HL-60 (cell line): ENCODE measurements at places on chromosomes 7 and 10.

DNA sequence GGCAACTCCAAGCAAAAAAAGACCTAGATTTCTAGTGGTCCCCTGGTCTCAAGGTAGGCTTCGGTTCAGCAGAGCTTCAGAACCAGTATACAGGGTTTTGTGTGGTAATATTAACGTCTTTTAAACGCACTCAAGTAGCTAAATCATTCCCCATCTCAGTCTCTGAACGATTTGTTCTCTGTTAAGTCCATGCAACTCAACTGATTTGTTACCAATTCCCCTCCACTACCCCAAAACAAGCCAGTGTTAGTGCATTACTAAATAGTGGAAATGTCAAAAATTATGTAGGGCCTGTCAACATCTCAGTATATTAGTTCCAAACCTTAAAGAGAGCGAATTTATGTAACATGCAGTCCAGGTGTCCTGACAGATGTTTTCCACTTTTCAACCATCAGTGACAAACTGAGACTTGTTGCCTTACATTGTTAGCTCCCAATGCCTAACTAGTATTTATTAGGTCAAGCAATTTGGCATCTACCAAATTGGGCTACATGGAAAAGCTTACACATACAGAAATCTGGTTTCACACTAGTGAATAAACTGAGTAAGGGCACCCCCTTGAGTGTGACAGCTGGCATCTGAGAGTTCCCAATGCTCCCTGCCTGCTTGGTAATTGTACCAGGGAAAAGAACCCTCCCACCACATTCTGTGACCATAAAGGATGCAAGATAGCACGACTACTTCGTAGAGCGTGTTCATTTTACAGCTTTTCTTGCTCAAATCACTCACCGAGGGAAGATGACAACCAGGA lies 12.2 kb downstream of the HNRNPA2B1 start:
- DNase-seq = no peak

DNA sequence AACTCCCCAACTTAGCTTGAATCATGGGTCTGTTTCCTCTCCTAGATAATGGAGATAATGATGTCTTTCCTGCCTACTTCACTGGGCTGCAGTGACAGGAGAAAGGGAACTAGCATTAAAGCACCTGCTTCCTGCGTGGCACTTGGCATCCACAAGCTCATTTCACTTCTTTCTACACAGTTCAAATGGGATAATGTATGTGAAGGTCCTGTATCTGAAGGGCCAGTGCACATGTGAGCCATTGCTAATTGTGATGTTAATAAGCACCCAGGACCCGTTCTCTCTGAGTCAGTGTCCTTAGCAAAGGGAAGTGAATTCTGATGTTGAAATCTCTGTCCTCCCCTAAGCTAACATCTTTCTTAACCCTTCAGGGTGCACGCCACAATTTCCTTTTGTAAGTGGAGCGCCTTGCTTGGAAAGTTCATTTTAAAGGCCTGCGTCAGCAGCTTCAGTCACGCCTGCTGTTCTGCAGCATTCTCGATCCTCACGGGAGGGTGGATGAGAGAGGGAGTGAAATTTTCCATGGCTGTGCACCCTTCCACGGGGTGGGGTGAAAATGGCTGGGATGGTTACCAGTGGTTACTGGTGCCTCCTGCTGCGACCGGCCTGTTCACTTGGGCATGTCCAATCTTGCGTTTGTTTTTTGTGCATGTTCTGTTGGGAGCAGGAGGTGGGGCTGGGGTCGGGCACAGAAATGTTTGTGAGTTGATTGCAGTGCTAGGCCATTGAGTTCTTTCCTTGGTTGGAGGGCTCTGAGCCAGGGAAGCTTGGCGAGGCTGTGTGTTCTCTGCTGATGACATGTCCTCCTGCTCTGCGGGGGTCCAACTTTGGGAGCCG lies 59.2 kb downstream of the HK1 start:
- peak; percentile 92 for DNase-seq

DNA sequence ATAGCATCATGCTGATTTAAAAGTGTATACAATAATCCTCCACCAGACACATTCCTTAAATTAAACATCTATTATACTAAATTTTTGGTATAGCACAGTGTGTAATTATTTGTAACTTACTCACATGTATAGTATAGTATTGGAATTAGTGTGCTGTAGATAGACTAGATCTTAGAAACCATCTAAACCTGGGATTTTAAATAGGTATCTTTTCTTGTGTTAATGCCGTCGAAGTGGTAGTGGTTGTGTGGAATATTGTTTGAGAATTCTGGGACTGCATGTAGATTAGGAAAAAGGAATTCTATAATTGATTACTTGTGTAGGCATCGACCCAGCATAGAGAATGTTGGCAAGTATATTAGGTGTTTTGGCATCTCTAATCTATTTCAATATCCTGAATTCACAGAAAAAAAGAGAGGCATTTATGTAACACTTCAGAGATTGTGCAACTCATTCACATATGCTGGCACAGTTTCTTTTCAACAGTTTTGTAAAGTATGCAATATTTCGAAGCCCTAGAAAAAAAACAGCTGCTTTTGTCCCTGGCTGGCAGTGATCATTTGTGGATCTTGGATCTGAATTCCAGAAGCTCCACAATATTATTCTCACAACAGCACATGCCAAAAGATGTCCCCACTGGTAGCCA lies 145.5 kb upstream of the AGR3 start:
- peak; percentile 13 for DNase-seq

DNA sequence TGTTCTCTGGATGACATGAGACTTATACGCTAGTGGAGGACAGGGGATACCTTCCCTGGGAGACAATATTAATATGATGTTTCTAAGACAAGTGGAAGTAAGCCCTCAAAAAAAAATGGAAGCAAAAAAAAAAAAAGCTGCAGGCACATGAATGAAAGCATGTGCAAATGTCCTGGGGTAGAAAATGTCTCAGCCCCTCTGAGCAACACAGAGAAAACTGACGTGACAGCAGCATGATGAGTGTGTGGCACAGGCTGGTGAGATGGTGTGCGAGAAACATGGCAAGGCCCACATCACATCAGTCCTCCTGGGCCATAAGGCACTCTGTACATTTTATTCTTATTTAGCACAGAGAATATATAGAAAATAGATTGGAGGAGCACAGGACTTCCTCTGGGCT lies 254.7 kb upstream of the PFKP start:
- DNase-seq = no peak

- DNase-seq = no peak
These were observed 37.4 kb downstream of the CCDC6 start for GRCh38 chr10:59868696-59869593.
